ENCODE measurements at places on chromosomes 6 and 20.

- peak; percentile 51 for DNase-seq
These were observed 18.4 kb downstream of the SCP2D1 start for GRCh38 chr20:18831830-18832499.

DNA sequence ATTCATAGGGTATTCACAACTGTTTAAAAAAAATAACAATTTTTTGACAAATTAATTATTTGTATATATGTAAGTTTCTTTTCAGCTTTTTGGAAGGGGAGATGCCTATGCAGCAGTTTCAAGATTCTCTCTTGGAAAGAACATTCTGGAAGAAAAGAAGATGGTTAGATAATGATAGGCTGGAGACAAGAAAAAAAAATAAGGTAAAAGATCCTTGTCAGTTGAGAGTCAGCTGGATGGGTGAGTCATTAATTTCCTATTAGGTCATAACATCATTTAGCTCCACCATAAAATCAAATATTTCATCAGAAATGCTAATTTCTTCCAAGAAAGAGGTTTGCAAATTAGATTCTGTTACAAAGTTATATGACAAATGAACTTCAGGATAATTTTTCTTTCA lies 880.4 kb downstream of the EPHA7 start:
- DNase-seq, result no peak

DNA sequence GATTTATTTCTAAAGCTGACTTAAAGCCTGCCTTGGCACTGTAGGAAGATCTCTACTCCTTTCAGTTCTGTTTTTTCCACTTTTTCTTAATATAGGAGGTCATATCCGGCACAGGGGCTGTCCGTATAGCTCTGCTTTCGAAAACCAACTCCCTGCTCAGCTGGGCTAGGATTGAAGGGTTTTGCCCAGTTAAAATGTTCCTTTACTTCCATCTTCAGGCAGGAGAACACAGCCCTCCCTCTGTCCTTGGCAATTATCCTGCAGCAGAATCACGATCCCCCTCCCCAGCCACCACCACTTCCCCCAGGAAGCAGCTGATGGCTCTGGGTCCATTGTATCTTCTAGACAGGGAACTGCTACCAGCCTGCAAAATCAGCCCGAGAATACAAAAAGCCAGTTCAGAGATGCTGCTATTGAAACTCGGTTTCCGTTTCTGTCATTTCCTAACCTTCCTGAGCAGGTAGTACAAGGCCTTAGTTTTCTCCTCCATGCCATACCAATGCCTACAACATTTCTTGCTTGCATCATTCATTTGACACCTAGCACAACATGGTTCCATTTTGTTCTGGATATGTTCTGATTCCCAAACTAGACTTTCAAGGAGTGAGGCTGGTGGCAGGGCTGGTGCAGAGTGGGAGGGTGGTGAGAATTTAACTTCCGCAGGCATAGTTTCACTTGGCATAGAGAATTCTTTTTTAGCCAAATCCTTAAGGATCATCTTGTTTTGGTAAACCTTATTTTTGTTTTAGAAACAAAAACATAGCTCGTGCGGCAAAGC lies 53.9 kb downstream of the FAM50B start:
- DNase-seq, result no peak

- DNase-seq, result no peak
These were observed 66.0 kb downstream of the CTNNBL1 start for GRCh38 chr20:37759761-37760209.

GRCh38 chr6:136823128-136823660 lies 802 bp downstream of the PEX7 start:
- DNase-seq, result no peak

- peak; percentile 73 for DNase-seq
These were observed 32.3 kb upstream of the LGSN start for GRCh38 chr6:63352069-63352543.

- DNase-seq, result no peak
These were observed 6.2 kb downstream of the TTPAL start for GRCh38 chr20:44481719-44482416.

DNA sequence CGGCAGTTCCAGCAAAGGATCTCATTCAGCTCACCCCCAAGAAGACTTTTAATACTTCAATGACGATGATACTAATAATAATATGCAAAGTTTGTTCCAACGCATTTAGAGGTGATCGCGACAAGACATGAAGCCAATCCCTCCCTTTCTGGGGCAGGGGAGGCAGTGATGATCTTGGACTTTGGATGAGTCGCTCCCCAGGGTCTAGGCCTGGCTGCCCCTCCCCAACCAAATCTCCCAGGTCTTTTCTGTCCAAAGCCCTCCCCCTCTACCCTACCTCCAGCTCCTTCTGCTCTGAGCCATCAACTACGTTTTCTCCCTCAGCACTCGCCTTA lies 33.9 kb downstream of the HLA-A start:
- no peak for DNase-seq

DNA sequence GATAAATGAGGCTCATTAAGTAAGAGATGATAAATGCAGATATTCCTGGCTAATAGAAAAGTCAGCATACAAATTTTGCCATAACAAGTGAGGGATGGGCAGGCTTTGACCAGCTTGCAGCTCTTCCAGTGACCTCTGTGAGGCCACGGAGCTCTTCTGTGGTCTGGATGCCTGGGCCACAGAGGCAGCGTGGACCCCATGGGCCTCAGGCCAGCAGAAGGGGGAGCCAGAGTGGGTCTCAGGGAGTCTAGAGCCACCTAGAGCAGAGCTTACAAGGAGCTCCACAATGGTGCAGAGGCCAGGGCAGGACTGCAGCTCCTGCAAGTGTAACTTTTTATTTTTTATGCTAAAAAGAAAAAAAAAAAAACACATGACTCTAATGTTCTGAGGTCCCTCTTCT lies 165.1 kb downstream of the ARID1B start:
- no peak for DNase-seq

DNA sequence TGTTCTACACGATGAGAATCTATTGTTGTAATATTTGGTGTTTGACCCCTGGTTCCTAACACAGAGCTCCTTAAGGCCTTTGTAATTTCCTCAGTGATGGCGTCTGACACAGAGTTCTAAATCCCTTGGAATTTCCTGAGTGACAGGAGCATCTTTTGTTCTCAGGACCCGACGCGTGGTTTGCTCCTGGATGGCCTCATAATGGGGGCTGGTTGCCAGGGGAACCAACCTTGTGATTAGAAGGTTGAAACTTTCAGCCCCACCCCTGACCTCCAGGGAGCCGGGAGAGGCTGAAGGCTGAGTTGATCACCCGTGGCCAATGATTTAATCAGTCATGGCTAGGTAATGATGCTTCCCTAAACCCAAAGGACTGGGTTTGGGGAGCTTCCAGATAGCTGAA lies 20.5 kb upstream of the ZNF133 start:
- DNase-seq, result no peak

GRCh38 chr6:68636666-68637065 lies 1.6 kb downstream of the ADGRB3 start:
- DNase-seq, result no peak

- no peak for DNase-seq
These were observed 28.4 kb downstream of the ZMYND8 start for GRCh38 chr20:47328129-47328528.

- DNase-seq, result peak; percentile 50
These were observed 339.2 kb upstream of the JAG1 start for GRCh38 chr20:11012975-11013374.

Data from IMR-90 (cell line).